ENCODE measurements at places on chromosomes 6 and 20.

- no peak for DNase-seq
Measured at GRCh38 chr20:35839904-35840303, 68.1 kb downstream of the PHF20 start.

GRCh38 chr6:41900861-41901260 lies 5.7 kb upstream of the USP49 start:
- no peak for DNase-seq

DNA sequence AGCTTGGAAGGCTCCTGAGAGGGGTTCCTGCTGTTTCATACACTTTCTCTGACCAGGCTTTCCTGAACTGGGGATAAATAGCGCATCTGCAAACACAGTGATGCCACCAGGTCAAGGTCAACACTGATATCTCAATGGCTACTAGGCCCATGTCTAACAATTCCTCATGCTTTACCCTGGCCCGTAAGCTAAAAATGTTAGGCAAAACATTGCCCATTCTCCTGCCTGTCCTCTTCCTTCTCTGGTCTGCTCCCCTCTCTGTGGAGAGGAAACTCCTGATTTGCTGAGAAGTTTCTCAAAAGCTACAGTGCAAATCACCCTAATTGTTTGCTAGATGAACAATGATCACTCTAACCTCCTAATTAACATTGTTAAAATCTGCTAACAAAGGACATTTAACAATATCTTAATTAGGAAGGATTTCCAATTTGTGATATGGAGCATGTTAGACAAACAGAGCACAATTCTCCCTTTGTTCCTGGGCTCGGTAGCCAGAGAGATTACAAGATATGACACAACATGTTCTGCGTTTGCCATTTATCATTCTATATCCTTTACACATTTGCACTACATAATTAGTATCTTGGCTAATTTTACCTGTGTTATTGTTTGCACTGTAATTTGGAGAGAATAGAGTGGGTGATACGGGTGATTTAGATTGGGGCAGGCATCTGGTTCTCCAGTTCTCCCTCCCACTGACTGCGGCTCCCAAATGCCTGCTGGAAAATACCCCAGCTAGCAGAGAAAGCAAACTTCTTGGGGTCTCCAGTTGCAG lies 266.8 kb downstream of the CD83 start:
- no peak for DNase-seq

DNA sequence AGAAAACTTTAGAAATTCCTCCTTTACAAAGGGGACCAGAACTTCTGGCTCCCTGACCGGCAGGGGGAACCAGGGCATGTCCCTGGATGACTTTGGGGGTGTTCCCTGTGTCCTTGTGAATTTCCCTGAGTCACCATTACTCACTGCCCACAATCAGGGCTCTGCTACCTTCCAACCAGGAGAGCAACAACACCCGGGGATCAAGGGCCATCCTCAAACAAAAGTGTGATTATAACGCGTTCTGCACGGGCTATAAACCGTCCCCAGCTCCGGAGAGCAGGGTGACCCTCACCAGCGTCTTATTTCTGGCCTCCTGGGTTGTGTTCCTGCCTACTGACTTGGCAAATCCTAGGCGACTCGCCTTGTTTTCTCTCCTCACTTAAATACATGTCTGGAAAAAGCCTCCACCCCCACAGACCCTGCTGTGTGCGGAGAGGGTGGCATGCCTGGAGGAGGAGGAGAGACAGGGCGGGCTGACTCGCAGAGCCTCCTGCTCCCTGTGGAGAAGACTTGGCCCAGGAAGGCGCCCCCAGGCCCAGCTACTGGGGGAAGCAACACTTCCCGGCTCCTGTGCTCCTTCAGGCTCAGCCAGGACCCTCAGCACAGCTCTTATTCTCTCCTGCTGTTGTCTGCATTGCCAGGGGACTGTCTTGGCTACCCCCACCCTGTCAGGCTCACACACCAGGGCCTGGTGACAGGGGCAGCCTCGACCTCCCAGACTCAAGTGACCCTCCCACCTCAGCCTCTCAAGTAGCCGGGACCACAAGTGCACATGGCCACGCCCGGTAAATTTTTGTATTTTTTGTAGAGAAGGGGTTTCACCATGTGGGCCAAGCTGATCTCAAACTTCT lies 54.1 kb downstream of the FGD2 start:
- DNase-seq: peak; percentile 98

DNA sequence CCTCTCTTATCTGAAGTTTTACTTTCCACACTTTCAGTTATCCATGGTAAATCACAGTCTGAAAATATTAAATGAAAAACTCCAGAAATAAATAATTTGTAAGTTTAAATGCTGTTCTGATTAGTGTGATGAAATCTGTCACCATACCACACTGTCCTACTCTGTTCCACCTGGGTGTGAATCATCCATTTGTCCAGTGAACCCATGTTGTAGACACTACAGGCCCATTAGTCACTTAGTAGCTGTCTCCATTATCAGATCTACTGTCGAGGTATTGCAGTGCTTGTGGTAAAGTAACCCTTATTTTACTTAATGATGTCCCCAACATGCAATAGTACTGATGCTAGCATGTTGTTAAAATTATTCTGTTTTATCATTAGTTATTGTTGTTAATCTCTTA lies 29.2 kb upstream of the MMS22L start:
- no peak for DNase-seq

- DNase-seq: no peak
Measured at GRCh38 chr6:6881438-6882225, 226.1 kb upstream of the RREB1 start.

- DNase-seq: no peak
Measured at GRCh38 chr20:10060226-10060625, 25.4 kb downstream of the ANKEF1 start.

GRCh38 chr6:136439514-136440190 lies 110.6 kb downstream of the MAP7 start:
- no peak for DNase-seq

DNA sequence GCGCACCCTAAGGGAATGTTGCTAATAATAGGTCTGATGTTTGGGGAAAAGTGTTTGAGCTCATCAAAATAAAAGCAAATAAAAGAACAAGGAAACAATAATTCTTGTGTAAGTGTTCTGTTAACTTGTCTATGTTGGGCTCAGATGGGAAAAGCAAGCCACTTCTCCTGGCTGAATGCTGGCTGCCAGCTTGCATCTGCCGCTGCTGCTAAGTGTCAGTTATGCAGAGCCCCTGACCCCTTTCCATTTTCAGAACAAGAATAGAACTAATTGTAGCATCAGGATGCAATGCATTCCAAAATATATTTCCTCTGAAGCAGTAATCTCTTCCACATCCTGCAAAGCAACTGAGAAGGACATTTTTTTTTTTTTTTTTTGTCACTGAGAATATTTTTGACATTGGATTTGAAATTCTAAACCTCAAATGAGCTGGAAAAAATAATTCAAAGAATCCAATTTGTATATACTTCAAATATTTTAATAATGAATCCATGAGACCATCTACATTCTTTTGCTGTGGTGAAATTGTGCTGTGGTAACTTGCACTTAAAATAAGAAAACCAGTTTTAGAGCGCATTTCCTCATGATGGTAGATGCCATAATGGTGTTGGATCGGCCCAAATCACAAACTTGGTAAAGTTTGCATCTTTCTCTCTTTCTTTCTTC lies 43.9 kb upstream of the DEK start:
- DNase-seq: no peak

DNA sequence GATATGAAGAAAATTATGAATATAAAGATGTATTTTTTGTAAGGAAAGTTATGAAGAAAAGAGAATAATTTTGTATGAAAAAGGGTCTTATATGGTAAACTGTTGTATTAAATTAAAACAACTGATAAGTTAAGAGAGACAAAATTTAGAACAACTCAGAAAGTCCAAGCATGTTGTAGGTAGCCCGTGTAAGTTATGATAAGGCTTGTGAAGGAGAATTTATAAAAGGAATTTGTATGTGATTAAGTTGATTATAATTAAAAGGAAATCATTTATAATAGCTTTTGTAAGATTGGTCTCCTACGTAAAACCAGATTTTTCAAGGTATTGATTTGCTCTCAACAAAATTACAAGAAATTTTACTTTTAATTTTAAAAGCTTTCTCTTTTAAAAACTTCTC lies 1579.3 kb downstream of the HACE1 start:
- no peak for DNase-seq

- DNase-seq: peak; percentile 98
Measured at GRCh38 chr6:1335367-1336037, 23.6 kb downstream of the FOXQ1 start.

DNA sequence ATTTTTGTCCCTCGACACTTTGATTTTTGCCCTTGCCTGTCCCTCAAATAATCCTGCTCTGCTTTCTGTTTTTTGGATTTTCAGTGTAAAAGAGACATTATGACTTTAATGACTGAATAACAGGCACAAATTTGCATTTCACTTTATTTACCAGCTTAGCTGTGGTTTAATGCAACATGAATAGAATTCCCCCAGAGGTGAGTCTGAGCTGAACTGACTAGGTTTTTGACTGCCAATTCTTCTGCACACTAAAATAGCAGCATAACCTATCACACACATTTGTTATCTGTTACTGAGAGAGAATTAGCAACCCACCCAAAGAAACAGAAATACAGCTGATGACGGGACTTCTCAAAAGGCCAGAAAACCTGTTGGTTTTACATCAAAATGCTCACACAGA lies 3.9 kb upstream of the RBM24 start:
- no peak for DNase-seq

DNA sequence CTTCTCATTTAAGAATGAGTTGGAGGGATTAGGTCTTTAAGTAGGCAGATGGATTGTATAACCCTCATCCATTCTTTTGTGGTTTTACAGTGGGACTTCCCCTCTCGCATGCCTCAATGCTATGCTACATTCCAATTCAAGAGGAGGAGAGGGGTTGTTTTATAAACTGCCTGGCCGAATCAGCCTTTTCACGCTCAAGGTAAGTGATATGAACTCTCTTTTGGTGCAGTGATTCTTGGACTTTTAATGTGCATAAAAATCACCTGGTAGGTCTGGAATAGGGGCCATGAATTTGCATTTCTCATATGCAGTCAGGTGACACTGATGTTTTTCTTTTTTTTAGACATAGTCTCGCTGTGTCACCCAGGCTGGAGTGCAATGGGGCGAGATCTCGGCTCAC lies 10.8 kb downstream of the ASXL1 start:
- no peak for DNase-seq

- peak; percentile 57 for DNase-seq
Measured at GRCh38 chr6:68559716-68560115, 75.4 kb upstream of the ADGRB3 start.

DNA sequence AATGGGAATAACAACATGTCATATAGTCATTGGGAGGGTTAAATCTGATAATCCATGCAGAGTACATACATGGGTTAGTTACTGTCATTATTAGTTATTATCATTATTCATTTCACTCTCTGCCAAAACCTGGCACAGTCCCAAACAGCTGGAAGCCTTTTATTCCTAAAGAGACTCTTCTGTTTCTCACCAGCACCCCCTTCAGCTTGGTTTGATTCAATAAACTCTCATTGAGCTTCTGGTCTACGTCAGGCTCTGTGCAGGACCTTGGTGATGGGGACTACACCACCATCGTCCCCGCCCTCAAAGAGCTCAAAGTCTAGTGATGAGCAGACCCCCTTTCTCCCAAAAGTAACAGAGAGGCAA lies 2.3 kb downstream of the KCNK15 start:
- no peak for DNase-seq

DNA sequence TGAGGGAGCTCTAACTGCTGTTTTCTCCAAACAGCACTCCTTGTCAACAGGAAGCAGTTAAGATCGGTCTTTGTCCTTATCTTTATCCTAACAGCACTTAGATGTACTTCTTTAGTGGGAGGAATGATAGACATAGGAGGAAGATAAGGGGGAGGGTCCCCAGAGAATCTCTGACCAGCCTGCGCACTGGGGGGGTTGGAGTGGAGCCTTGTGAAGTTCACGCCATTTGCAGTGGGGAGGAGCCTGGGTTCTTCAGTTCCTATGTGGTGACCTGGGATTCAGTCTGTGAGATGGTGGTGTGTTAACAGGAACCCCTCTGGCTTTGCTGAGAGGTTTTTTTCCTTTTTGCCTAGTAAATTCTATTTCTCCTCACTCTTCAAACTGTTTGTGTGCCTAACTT lies 18.1 kb upstream of the ASCC3 start:
- no peak for DNase-seq

GRCh38 chr6:105594821-105595220 lies 191.9 kb upstream of the PREP start:
- DNase-seq: no peak

DNA sequence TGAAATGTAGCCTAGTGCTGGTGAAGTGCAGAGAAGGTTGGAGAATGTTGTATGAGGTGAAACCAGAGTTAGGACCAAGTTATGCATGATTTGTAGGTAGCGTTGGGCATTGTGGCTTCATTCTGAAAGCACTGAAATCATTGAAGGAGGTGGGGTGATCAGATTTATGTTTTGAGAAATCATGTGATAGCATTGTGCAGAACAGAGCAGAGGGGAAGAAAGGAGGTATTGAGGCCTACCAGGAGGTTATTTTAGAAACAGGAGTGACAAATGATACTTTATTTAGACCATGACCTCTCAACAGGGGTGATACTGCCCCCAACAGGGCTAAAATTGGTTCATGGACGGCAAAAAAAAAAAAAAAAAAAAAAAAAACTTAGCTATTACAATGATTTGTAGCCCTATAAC lies 15.6 kb upstream of the HMGN3 start:
- DNase-seq: peak; percentile 4

GRCh38 chr20:32718749-32719348 lies 24.4 kb downstream of the COMMD7 start:
- no peak for DNase-seq

GRCh38 chr20:41456351-41456750 lies 89.7 kb upstream of the EMILIN3 start:
- no peak for DNase-seq

DNA sequence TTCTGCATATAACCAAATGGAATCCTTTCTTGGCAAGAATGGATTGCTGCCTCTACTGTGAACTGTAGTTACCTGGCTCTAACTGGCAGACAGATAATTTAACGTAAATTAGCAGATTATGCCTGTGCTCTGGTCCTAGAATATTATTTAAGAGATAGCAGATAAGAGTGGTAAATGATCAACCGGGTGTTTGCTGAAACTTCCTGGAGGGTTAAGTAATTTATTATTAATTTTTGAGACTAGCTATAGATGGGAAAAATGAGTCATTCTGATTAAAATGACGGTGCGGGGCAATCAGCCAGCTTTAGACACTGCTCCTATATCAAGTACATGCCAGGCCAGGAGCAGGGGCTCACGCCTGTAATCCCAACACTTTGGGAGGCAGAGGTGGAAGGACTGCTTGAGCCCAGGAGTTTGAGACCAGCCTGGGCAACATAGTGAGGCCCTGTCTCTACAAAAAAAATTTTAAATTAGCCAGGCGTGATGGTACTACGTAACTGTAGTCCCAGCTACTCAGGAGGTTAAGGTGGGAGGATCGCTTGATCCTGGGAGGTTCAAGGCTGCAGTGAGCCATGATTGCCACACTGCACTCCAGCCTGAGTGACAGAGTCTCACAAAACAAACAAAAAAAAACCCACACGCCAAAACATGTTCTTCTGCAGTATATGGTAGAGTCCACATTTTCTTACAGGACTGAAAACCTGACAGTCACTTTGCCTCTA lies 22.6 kb downstream of the B4GALT5 start:
- DNase-seq: no peak

DNA sequence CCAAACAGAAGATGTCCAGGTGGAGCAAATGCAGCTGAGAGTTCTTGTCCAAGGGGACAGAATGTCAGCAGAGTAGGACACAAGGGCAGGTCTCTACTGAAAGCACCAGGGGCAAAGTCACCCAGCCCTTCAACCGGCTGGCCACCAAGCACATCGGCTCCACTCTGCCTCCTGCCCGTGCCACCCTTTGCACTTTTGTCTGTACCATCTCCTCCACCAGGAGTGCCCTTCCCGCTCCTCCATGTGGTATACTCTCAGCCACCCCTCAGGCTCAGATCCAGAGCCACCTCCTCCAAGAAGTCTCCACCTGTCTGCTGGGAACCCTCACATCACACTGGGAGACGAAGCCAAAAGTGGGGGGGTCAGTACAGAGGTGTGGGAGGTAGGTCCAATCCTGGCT lies 4.1 kb upstream of the HSPA12B start:
- no peak for DNase-seq

Data from HT1080 (cell line).